DND-41 (cell line): ENCODE measurements at places on chromosomes 6 and 20.

DNA sequence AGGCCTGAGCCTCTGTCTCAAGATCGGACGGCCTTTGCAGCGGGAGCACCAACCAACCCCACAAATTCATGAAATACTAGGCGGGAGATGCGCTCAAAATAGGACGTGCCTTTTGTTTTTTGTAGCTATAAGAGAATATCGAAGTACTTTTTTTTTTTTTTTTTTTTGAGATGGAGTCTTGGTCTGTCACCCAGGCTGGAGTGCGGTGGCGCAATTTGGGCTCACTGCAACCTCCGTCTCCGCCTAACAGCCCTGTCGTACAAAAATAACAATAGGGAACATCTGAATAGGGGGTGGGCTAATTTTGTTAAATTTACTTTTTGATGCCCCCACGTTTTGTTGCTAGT, 5.9 kb upstream of the TUBB2A start:
- peaks cover 61% of the 10 kb centered on the region for H3K27me3 ChIP-seq
- peaks cover 21% of the 10 kb centered on the region for H3K4me1 ChIP-seq
- no peak overlapping the region for H3K4me3 ChIP-seq
- H3K27ac ChIP-seq: no peak overlapping the region
- no peaks in the 10 kb centered on the region for H3K36me3 ChIP-seq

DNA sequence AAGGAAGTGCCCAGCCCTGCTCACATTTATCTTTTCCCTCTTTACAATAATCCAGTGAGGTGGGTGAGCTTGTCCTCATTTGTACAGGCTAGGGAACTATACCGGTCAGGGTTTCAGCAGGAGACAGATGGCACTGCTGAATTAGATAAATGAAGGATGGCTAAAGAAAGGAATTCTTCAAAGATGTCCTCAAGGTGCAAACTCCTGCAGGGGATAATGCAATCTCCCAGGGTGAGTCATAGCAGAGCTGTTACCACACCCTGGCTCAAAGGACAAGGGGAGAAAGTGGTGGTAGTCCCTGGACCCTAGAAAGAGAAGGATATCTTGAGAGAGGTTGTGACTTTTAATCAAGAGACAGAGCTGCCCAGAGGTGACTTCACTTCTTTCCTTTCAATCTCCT, 66.7 kb downstream of the RFPL4B start:
- no peaks in the 10 kb centered on the region for H3K4me1 ChIP-seq
- no peaks in the 10 kb centered on the region for H3K36me3 ChIP-seq
- H3K27me3 ChIP-seq: peaks cover 5% of the 10 kb centered on the region
- no peak overlapping the region for H3K27ac ChIP-seq
- no peak for DNase-seq

DNA sequence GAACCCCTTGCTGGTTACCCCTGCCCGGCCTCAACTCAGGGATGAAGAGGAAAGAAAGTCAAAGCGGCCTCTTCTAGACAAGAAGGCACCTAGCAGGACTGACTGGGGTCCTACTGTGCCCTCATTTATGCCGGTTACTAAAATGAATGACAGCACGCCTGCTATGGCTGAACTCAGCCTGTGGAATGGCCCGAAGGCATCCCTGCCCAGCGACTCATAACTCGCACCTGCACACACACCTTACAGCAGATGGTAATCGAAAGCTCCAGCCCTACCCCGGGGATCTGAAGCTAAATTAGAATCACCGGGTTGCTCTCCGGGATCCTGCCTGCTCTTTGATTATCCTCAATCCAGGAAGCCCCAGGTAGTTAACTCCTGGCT, 747 bp upstream of the TXNDC5 start:
- peaks cover 32% of the 10 kb centered on the region for H3K4me1 ChIP-seq
- no peak overlapping the region for H3K4me3 ChIP-seq
- no peak overlapping the region for H3K27ac ChIP-seq
- DNase-seq: no peak

GRCh38 chr6:32609391-32609730, 19.7 kb upstream of the HLA-DRB1 start:
- H3K27ac ChIP-seq: no peak overlapping the region

- no peaks in the 10 kb centered on the region for H3K27me3 ChIP-seq
- no peaks in the 10 kb centered on the region for H3K4me1 ChIP-seq
- no peak overlapping the region for H3K27ac ChIP-seq
Observed at GRCh38 chr6:169028343-169028742, 225.3 kb downstream of the THBS2 start.

- no peak overlapping the region for H3K27ac ChIP-seq
- no peak for DNase-seq
- H3K4me3 ChIP-seq: no peak overlapping the region
- H3K27me3 ChIP-seq: no peaks in the 10 kb centered on the region
- H3K4me1 ChIP-seq: 0 out of 2 replicates have a peak, but pooled peaks cover 3% of the 10 kb centered on the region
Observed at GRCh38 chr20:29497261-29497671, 1760.2 kb upstream of the DEFB115 start.

- H3K36me3 ChIP-seq: no peaks in the 10 kb centered on the region
- no peaks in the 10 kb centered on the region for H3K27me3 ChIP-seq
- H3K4me3 ChIP-seq: no peak overlapping the region
Observed at GRCh38 chr6:5506149-5506548, 244.8 kb downstream of the FARS2 start.

DNA sequence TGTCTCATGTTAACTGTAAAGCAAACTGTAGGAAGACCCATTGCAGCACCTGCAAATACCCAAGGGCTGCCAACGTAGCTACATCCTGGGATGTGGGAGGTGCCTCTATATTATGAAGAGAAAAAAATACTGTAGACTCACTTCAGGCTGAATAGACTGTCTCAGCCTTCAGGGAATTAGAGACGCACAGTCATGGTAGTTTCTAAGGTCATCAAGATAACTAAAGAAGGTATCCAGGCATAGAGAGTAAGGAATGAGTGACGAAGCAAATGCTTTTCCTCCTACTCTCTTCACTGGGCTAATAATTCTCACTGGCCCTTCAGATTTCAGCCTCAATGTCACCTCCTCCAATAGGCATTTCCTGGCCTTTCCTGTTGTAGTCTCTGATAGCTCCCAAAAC, 121.6 kb upstream of the ECI2 start:
- H3K4me1 ChIP-seq: no peaks in the 10 kb centered on the region
- H3K36me3 ChIP-seq: no peaks in the 10 kb centered on the region
- no peak overlapping the region for H3K27ac ChIP-seq
- no peak overlapping the region for H3K4me3 ChIP-seq

GRCh38 chr6:35668744-35669450, 19.8 kb downstream of the FKBP5 start:
- no peak for DNase-seq
- peaks cover 16% of the 10 kb centered on the region for H3K27me3 ChIP-seq
- H3K4me1 ChIP-seq: no peaks in the 10 kb centered on the region
- no peak overlapping the region for H3K4me3 ChIP-seq

DNA sequence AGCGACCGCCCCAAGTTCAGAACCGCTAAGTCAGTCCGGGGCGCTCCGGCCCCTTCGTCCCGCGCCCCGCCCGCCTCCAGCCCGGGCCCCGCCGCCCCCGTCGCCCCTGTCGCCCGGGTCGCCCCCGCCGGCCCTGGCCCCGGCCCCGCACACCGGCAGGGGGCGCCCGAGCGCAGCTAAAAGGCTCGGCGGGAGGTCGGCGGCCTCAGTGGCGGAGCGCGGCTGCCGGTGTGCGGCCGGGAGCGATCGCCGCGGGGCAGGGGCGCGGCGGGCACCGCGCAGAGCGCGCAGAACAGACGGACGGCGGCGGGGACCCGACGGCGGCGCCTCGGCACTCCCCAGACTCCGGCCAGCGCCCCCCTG, at the start of gene FNDC1:
Gene FNDC1 (plus strand): TSS at position 208 of the 363 bp plus-strand sequence. CDS start 197 bp downstream, outside the sequence.
- H3K36me3 ChIP-seq: no peaks in the 10 kb centered on the region
- DNase-seq: no peak
- no peaks in the 10 kb centered on the region for H3K4me1 ChIP-seq
- no peak within 1 kb of the TSS for H3K4me3 ChIP-seq

GRCh38 chr6:15522427-15522826, 140.4 kb downstream of the DTNBP1 start:
- H3K4me1 ChIP-seq: no peaks in the 10 kb centered on the region
- no peak overlapping the region for H3K27ac ChIP-seq
- DNase-seq: no peak
- no peaks in the 10 kb centered on the region for H3K27me3 ChIP-seq
- H3K36me3 ChIP-seq: peaks cover 91% of the 10 kb centered on the region

GRCh38 chr6:125191916-125192609, 38.5 kb downstream of the TPD52L1 start:
- H3K4me1 ChIP-seq: peaks cover 5% of the 10 kb centered on the region; the same call in 1 of the 2 replicates
- peak; percentile 73 for DNase-seq

- H3K36me3 ChIP-seq: no peaks in the 10 kb centered on the region
- no peak overlapping the region for H3K27ac ChIP-seq
- no peaks in the 10 kb centered on the region for H3K27me3 ChIP-seq
- no peak overlapping the region for H3K4me3 ChIP-seq
Observed at GRCh38 chr6:14544666-14545065, 427.1 kb downstream of the CD83 start.
